ENCODE measurements at places on chromosomes 2 and 18. TPM values are rescaled to one million over a fixed set of nuclear protein-coding genes. Genes with fewer than 3 reads are reported as not detected.

DNA sequence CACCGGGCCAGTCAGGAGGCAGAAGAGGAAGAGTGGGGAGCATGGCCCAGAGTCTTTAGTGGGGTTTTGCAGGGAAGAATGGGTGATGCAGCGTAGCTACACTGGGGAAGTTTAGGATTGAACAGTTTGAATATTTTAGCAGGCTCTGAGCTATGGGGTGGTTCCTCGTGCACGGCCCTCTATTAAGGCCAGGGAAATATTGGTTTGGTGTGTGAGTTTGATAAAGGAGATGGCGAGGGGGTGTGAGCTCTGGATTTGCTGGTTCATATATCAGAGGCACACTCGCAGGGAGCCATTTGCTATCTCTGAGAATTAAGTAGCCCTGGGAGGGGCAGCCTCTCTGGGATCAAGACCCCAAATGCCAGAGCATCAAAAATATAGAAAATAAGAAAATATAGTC, 50.1 kb downstream of the BOLA3 start:
- DNase-seq = no peak

DNA sequence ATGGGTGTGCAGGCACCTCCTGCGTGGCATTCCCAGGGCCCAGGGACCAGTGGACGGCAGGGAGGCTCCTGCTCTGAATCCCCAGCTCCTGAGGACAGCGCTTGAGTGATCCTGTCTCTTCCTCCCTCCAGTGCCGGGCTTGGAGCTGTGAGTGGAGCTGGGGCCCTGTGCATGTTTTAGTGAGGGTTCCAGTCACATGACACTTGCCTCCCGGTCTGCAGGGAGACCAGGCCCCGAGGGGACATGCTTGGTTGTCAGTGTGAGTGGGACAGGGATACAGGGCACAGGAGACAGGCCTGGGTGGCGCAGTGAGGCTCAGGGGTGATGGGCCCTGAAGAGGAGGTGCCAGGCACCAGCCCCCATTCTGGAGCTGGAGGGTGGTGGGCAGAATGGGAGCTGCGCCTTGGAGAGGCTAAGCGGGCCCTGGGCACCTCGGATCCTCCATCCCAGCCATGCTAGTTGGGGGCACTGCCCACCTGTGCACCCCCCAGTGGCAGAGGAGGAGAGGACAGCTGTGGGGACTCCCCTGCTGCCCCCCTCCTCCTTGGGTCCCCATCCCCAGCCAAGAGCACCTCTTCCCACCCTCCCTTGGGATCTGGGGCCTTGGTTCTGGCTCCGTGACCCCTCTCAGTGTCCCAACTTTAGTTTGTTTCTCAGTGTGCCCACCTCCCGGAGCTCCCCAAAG, 12.0 kb downstream of the ARHGEF4 start:
- DNase-seq = no peak

GRCh38 chr2:62474176-62474575, 31.8 kb downstream of the TMEM17 start:
- no peak for DNase-seq

- DNase-seq = no peak
Observed at GRCh38 chr2:131153529-131153928, 48.4 kb downstream of the PLEKHB2 start.

- no peak for DNase-seq
Observed at GRCh38 chr2:150135223-150135883, 352.1 kb downstream of the RND3 start.

DNA sequence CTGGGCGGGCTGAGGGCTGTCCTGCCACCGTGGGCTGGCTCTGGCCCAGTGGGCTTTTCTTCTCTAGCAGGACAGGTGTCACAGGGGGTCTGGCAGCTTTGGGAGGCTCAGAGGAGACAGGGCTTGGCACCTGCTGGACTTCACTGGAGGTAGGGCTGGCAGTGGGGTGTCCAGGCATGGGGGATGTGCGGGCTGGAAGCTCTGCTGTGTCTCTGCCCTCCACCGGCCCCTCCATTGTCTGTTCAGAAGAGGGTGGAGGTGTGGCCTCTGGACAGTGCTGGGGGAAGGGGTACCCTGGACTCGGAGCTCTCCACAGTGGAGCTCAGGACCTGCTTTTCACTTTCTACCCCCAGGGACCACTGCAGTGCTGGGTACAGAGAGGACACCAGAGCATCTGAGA, 9.2 kb downstream of the PTPRN start:
- DNase-seq = no peak

GRCh38 chr2:40690525-40690924, 238.6 kb upstream of the SLC8A1 start:
- no peak for DNase-seq

- DNase-seq = no peak
Observed at GRCh38 chr2:71419145-71419544, 34.2 kb upstream of the DYSF start.

- no peak for DNase-seq
Observed at GRCh38 chr18:36600548-36600947, 228.3 kb downstream of the TPGS2 start.

DNA sequence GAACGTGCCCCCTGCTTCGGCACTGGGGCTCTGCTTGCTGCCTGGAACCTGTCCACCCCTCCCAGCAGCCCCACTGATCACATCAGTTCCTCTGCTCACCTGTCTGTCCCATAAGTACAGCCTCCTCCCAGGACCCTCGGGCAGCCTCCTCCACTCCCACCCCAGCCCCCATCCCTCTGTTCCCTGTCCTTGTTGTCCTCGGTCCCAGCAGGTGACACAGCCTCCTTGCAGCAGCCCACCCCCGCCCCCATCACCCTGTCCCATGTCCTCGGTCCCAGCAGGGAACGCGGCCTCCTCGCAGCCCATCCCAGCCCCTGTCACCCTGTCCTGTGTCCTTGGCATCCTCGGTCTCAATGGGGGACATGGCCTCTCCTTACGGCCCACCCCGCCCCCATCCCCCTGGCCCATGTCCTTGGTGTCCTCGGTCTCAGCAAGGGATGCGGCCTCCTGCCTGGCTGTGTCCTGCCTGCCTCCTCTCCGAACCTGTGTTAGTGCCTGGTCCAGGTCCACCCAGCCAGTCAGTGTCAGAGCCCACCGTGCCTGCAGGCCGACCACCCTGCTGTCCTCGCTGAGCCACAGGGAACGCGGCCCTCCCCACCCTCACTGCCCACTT, 4.3 kb upstream of the OTOS start:
- no peak for DNase-seq

Gene GALNT3
- total RNA-seq = 16.7 TPM

Gene ZSWIM2
- total RNA-seq = not detected

Gene BMP10
- total RNA-seq = not detected

Gene FAM161A
- 1.7 TPM for total RNA-seq

Gene COBLL1
- total RNA-seq = 170 TPM
